Mesothelial cell of epicardium (in vitro differentiated cells): ENCODE measurements at places on chromosomes 2 and 18.

GRCh38 chr2:205407984-205408383 lies 274.3 kb upstream of the NRP2 start:
- no peak for DNase-seq

- peak; percentile 42 for DNase-seq
These were observed 37.5 kb upstream of the SLC38A11 start for GRCh38 chr2:164992818-164993217.

DNA sequence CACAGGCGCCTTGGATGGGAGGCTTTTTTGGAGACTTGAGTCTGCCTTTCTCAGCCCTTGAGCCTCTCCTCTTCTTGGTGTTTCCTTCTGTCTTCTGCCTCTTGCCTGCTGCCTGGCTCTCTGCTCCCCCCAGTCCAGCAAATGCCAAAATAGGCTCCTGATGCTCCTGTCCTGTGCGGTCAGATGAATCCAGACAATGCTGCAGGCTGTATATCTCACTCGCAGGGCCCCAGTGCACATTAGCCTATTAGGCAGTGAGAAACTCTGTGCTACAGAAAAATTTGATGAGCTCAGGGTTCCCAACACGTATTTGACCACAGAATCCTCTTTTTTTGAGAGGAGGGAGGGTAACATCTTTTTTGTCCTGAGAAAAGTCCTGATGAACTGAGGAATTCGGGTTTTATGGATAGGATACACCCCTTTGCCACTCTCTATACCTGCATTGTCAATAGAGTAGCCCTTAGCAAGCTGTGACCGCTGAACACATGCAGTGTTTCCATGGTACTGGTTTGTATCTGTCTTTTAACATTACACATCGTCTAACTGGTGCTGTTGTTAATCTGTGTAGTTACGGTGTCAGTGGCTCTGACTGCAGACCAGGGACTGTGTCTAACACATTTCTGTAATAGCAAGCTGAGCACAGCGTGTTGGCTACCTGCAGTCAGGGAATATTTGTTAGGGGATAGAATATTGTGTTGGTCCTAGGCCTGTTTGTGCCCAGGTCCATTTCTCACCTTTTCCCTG lies 50.8 kb downstream of the FAM228A start:
- no peak for DNase-seq

GRCh38 chr18:41043876-41044275 lies 911.2 kb upstream of the PIK3C3 start:
- DNase-seq = no peak

- DNase-seq = no peak
These were observed 62.0 kb downstream of the SMAD7 start for GRCh38 chr18:48888773-48889080.

DNA sequence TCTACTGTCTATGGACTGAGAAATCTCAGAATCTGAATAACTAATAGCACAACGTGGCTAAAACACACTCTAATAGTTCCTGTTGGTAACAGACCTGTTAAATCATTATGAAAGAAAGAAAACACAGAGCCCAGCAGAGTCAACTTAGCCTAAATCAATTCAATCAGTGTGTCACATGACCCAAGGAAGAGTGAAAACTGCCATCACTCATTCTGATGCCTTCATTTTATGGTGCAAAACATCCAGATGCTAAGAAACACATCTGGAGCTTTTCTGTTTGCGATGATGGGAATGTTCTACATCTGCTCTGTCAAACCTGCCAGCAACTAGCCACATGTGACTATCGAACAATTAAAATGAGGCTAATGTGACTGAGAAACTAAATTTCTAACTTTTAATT lies 295.7 kb upstream of the TRIB2 start:
- DNase-seq = no peak

DNA sequence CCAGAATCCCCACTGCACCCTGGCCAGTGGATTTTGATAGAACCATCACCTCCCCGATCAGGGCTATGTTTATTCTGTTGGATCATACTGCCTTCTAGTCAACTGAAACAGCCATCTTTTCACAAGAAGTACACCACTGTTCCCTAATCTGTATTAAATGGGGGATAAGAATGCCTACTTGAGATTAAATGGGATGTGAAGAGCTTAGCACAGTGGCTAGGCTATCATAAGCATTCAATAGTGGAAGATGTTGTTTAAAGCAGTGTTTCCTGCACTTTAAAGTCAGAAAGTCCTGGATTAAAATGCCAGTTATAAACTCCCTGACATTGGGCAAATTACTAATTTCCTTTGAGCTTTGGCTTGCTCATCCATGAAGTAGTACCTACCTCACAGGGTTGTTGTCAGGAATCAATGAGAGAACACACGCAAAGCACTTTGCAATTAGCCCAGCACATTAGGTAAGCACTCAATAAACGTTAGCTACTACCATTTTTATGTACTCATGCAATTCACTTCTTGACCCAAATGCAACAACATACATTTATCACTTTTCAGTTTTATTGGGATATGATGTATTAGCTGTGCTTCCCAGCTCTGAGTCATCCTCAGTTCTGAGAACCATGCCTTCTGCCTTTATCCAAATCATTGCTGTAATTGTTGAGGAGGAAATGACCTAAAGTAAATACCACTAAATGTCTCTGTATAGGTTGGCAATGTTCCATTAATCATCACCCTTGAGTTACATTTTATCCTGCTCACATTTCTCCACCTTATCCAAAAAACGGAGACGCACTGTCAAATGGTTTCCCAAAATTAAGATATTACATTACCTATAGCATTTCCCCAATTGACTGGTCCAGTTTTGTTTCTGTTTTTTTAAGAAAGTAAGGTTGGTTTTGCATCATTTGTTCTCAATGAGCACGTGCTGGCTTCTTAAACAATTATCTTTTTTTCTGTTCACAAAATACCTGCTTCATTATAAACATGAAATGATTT lies 2.1 kb downstream of the TMEM247 start:
- no peak for DNase-seq

DNA sequence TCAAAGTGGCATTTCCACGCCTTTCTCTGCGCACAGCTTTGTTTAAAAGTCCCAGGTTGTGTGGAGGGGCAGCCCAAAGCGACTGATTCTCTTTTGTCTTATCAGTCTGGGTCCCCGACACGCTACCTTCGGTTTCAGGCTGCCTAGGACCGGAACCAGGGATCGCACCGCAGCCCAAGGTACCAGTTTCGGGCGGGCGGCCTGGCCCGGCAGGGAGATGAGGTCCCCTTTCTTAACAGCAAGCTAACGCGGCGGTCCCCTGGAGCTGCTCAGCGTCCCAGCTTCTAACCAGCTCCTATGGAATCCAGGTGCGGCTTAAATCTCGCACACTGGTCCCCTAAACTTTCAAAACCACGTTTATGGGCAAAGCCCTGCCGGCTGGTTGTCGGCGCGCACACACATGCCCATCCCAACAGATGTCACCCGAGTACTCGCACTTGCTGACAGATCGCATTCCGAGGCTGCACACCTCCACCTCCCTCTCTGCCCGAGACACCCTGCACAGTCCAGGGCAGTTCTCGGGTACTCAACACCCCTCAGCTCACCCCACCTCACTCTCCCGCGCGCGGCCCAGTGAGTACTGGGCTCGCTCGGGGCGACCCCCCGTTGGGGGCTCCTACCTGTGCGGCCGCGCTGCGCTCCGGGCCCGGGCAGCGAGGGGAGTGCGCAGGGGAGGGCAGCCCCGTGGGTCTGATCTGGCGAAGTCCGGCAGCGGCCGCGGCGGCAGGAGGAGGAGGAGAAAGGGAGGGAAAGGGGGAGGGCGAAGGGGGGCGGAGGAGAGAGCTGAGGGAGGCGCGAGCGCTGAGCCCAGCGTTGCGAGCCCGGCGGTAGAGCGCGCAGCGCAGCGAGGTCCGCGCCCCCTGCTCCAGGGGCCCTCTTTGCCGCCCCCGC lies at the start of gene EFEMP1:
Gene EFEMP1 (minus strand): TSS at position 692 of the 891 bp plus-strand sequence. CDS start 1,342 bp downstream, outside the sequence.
- peak; percentile 65 for DNase-seq

DNA sequence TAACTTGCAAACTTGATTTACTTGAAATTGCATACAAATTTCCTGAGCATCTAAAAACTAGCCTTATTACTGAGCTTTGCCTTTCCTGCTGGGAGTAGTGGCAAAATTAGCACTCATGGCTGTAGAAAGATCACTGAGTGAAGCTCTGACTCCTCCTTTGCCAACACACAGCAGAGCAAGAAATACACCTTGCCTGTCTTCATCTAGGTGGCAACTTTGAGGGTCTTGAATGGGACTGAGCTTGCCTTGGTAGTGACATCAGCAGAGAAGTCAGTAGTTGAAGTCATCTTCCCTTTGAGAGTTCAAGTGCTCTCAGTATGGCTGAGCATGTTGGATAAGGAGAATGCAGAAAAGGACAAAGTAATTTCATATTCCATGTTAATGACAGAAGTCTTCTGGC lies 5.9 kb downstream of the RRM2 start:
- no peak for DNase-seq

- no peak for DNase-seq
These were observed 33.8 kb downstream of the PLA2R1 start for GRCh38 chr2:160028431-160029269.

GRCh38 chr2:165193178-165193777 lies 10.6 kb downstream of the SCN3A start:
- DNase-seq = no peak

DNA sequence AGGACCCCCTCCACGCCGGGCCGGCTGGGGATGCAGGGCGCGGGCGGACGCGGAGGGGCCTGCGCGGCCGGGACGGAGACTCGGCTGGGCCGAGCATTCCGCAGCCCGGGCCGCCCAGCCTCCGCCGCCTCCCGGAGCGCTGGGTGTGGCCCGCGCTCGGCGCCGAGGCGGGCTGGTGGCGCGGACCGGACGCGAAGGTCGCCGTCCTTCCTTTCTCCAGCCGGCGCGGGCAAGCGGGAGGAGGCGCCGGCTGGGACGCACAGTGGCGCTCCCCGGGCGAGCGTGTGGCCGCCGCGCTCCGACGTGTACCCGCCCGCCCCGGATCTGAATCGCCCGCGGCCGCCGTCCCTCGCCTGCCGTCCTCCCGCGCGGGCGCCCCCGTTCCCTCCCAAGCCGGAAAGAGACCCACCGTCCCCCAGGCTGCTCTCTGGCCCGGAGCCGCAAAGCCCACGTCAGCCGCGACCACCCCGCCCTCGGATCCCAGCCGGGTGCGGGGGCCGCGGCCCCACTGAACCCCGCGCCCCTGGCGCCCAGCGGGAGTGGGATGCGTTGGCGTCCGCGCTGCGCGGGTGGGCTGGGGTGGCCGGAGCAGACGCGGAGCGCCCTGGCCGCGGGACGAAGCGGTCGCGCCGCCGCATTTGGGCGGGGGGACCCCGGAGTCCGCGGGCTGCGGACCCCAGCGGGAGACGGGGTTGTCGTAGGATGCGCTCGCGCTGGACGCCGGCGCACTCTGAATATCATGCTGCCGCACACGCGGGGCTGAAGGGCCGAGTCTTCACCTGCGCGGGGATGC lies 634 bp downstream of the SPATS2L start:
- DNase-seq = peak; percentile 28

DNA sequence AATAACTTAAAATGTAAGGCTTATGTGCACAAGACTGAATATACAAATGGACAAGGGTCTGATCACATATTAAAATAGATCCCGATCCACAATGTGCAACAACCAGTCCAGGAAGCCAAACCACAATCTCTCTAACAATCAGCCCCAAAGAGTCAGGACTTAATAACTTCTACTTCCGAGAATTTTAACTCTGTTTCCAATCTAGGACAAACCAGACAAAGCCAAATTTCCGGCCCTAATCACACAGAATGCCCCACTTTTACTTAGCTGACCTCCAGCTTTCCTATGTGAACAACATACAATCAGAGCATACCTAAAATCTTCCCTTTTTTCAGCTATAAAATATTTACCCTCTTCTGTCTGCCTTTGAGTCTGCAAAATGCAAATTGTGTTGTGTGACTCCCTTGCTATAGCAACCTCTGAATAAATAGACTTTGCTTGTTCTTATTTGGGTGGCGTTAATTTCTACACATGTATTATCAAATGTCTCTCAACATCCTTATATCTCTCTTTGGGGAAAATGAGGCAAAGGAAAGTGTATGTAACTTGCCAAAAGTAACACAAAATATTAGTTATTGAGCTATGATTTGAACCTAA lies 381.9 kb upstream of the MC4R start:
- no peak for DNase-seq

DNA sequence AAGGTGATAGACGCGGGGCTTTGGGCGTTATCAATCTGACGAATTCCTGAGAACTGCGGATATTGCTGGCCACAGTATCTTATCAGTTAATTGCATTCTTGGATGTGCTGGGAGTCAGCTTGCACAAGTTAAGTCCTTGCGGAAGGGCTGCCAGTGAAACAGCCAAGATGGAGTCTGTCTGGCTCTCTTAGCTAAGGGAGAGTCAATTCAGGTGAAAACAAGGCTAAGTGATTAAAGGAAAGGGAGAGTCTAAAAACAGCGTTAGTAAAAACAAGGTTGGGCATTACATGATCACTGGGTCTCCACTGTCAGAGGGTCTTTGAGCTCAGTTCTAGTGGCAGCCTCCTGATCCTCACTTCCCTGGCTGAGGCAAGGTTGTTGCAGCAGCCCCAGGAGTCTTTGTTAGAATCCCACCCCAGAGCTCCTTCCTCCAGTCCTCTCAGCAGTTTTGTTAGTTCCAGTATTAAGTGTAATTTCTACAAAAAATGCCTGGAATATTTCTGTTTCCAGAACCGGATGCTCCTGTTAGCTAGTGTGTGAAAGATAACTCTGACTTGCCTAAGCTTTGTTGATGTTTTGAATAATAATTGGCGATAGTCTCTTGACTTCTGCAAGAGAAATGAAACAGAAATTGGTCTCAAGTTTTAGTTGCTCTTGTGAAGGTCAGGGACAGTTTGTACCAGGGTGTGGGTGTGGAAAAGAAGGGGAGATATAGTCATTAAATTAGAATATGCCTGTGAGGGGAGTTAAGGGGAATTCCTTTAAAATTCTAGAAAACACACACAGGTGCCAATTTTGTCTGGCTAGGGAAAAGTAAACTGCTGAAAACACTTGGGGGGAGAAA lies 10.6 kb downstream of the CFLAR start:
- DNase-seq = no peak

DNA sequence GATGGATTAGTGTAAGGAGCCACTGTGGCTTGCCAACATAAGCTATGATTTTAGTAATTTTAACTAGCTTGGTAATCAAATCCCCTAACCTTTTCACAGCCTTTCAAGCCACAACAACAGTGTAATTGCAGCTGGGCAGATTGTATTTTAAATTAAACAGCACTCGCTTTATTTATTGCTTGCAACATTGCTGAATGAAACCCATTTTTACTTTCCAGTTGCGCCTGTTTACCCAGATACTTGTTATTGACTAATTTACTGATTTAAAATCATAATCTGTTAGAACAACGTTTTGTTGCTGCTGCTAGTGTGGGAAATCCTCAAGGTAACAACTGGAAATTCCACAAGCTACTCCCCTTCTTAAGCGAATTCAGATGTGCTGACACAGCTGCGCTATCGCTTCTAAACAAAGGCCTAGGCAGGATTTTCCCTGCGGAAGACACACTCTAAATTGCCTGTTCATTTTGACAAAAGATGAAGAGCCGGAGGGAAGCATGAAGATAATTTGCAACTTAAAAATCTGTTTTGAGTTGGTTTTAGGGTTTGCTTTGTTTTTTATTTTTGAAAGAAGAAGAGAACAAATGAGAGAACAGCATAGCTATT lies 283.9 kb downstream of the ALPK2 start:
- DNase-seq = no peak

DNA sequence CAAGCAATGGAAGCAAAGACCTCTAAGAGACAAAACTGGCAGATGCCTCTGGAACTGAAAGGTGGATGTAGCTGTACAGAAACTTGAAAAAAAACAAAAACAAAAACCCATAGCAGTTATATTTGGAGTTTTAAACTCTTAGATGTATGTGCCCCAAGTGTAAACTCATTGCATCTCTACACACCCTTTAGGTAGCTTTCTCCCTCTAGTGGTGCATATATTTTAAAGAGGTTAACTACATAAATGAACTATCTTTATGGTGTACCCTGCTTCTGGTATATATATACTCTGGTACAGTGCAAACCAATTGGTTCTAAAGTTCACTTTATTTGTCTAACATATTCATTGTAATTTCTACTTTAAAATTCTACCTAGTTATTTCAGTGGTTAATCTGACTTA lies 518.2 kb downstream of the NRXN1 start:
- DNase-seq = no peak
